ENCODE measurements at places on chromosomes 4 and X.

- no peak for DNase-seq
These were observed 7.5 kb downstream of the CHM start for GRCh38 chrX:86039625-86040568.

GRCh38 chr4:158055668-158056067, 117.2 kb downstream of the GASK1B start:
- DNase-seq, result no peak

DNA sequence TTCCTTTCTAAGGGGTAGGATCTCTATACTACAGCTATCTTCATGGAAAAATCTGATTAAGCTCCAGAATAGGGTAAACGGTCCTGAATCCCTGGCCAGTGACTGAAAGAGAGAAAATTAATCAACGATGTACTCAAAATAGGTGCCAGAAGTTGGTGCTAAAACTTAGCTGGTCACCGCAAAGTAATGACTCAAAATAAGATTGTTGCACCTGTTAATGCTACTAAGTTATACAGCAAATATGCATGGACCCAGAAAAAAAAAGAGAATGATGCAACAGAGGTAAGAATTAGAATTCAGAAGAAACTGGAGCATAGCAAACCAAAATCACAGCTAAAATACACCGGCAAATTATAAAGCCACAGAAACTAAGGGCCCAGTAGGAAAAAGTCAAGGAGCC, 239.7 kb upstream of the FAM241A start:
- no peak for DNase-seq

DNA sequence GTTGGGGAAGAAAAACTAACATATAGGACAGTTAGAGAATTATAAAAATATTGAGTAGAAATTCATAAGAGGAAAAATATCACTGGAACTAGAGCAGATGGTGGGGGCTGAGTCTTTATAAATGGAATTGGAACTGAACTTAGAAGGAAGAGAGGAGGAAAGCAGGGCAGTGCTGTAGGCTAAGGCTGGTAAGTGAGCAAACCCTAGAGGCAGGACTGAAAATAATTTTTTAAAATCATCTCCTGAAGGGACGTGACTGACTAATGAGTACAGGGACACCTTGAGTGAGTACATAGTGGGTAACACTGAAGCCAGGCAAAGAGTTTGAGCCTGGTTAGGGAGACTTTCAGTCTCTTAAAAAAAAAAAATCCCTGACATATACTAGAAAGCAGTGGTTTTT, 63.3 kb downstream of the GALNT7 start:
- no peak for DNase-seq

GRCh38 chr4:20288047-20288650, 36.4 kb downstream of the SLIT2 start:
- no peak for DNase-seq

- DNase-seq, result no peak
These were observed 128.9 kb downstream of the HS3ST1 start for GRCh38 chr4:11299836-11300235.

DNA sequence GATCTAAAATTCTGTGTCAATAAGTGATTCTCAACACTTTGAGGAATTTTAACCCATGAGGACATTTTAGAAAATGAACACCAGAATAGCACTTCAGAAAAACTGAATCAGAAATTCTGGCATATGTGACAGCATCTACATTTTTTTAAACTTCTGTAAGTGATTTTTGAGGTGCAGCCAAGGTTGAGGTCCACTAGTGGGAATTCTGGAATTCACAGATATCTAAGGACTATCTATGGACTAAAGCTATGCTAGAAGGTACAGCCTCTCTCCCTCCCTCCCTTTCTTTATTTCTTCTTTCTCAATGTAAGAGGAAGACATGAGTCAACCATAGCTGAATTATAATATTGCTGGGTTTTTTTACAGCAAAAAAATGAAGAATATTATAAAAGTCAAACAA, 508.2 kb upstream of the ATOH1 start:
- no peak for DNase-seq

GRCh38 chrX:136453771-136454170, 34.0 kb upstream of the BRS3 start:
- DNase-seq, result no peak

DNA sequence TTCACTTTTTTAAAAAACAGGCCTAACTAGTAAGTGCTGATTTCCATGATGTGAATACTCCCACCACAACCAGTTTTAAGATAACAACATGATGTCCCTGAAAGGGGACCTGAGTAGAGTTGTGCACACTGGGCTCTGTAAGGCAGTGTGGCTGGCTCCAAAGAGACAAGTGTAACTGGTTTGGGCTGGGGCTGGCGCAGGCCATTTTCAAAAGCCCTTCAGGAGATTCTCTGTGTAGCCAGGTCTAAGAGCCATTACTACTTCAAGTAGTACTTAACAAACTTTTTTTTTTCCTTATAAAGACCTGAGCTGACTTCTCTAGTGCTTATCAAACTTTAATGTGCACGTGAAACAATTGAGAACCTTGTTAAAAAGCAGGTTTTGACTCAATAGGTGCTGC, 4.3 kb downstream of the QRFPR start:
- no peak for DNase-seq

DNA sequence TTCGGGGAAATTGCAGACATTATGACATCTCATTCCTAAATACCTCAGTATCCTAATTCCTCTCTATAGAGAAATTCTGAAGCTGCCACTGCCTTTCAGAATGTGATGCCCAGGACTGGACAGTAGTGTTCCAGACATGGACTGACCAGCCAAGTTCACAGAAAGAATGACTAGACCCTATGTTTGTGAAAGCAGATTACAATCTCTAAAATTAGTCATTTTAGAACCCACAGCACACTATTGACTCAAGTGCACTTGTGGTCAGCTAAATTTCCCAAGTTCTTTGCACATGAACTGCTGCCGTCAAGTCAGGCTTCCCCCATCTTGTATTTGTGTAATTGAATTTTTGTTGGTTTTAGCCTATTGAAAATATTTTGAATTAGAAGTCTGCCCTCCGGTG, 81.0 kb upstream of the ESX1 start:
- no peak for DNase-seq

Data from stimulated activated CD8-positive, alpha-beta memory T cell treated with anti-CD3 and anti-CD28 coated beads, Interleukin-7, amount 100 ng/mL, for 24 hours (primary cell).